ENCODE measurements at places on chromosomes 1 and 21. TPM values are rescaled to one million over a fixed set of nuclear protein-coding genes. Genes with fewer than 3 reads are reported as not detected.

The PTAFR gene
- 3.8 TPM for total RNA-seq

The RYR2 gene
- total RNA-seq = 0.18 TPM

The OR2T29 gene
- total RNA-seq = not detected

The HSPA6 gene
- total RNA-seq = 6.9 TPM

The ANXA9 gene
- 0.15 TPM for total RNA-seq

- DNase-seq = no peak
These were observed 895.6 kb downstream of the TTLL7 start for GRCh38 chr1:83103341-83103740.

DNA sequence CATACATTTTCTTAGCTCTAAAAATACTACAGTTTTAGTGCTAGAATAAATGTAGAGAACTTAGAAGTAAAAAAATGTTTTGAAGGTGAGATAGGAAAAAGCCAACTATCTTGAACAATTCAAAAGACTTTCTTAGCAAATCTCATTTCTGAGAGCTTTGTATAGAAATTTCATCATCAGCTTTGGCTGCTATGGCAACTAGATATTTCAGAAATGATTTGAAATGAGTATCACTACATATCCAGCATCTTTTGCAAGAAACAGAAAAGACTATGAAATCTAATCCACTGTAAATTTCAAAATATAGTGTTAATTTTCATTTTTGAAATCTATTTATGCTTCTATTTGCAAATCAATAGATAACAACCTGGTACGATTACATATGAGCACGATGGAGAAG is 57.7 kb downstream of the RGS7 start:
- DNase-seq = no peak

- no peak for DNase-seq
These were observed 124.0 kb upstream of the C8B start for GRCh38 chr1:57089855-57090254.

GRCh38 chr1:234925440-234926263 is 203.0 kb downstream of the TOMM20 start:
- DNase-seq = no peak

GRCh38 chr1:78126506-78126905 is 80.7 kb downstream of the GIPC2 start:
- no peak for DNase-seq

DNA sequence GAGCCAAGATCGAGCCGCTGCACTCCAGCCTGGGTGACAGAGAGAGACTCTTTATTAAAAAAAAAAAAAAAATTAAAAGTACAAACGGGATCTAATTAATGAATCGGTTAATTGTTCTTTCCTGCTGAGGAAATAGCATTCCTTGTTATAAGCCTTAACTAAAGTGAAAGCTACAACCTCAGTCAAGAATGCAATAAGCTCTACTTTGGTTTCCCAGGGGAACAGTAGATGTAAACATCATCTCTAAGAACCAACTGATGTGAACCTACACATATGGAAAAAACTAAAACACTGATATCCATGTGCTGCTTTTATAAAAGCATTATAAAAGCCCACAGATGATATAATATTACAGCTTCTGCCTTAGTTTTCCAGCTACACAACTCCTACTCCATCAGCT is 41.9 kb downstream of the LPGAT1 start:
- no peak for DNase-seq

DNA sequence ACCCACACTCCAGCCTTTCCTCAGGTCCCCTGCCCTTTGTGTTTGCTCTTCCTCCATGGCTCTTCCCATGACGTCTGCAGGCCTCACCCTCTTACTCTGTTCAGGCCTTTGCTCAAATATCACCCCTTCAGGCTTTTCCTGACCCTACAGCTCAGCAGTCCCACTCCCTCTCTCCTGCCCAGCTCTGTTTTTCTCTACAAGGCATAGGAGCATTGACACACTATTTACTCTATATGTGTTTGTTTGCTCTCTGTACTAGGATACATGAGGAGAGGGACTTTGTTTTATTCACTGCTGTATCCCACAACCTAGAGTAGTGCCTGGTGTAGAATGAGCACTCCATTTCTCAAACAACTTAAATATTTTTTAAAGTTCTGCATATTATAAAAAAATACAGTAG is 107.4 kb upstream of the COA6 start:
- no peak for DNase-seq

DNA sequence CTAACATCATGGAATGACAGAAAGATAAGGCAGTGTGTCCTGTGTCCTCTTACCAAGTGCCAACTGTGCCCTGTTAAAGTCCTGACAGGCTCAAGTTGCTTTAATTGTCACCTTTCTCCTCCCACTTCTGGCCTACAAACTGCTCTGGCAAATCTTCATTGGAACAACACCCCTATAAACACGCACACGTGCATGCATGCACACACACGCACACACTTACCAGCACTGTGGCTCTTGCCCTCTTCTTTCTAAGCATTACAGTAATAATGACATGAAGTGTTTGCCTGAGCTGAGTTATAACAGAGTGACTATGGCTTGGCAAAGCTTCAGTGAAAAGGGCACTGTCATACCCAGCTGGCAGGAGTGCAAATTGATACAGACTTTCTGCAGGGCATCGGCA is 82.3 kb upstream of the SYT6 start:
- DNase-seq = no peak

DNA sequence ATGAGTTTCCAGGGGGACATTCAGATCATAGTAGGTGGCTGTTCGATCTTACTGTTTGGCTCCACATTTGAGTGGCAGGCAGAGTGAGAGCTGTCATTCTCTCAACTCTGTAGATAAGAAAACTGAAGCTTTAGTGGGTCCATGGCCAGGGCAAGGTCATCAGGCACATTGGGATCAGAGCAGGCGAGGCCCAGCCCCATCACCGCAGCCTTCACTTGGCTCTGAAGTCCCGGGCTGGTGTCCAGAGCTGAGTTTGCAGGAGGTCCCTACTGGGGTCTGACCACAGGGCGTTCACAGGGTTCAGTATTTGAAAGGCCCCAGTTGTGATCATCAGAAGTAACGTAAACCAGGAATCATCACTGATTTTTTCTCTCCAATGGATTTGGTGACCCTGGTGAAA is 76.7 kb downstream of the OBSCN start:
- no peak for DNase-seq

GRCh38 chr1:32817815-32818786 is 648 bp downstream of the S100PBP start:
- no peak for DNase-seq

DNA sequence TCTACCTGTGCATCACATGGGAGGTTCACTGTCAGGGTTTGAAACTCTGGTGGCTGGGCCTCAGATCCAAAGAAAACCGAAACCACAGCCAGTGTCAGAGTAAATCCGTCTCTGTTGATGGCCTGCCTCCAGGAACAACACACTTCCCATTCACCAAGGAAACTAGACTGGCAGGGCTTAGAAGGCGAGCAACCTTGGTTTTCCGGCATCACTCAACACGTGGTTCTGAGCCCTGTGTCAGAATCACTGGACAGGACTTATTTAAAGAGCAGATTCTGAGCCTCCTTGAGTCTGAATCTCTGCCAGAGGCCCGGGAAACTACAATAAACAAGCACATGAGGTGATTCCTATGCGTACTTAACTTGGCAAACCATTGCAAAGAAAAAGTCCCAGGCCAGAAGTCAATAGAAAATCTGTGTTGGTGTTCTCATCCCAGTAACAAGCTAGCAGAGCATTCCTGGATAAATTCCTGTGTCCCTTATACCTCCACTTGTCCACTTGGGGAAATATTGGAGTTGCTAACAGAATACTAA is 70.0 kb downstream of the KCTD3 start:
- DNase-seq = no peak

GRCh38 chr1:180156201-180156600 is 1.5 kb downstream of the QSOX1 start:
- DNase-seq = no peak

- DNase-seq = no peak
These were observed 35.0 kb upstream of the AGO1 start for GRCh38 chr1:35847935-35848565.

- DNase-seq = no peak
These were observed 546.4 kb downstream of the OMA1 start for GRCh38 chr1:58000116-58000515.

DNA sequence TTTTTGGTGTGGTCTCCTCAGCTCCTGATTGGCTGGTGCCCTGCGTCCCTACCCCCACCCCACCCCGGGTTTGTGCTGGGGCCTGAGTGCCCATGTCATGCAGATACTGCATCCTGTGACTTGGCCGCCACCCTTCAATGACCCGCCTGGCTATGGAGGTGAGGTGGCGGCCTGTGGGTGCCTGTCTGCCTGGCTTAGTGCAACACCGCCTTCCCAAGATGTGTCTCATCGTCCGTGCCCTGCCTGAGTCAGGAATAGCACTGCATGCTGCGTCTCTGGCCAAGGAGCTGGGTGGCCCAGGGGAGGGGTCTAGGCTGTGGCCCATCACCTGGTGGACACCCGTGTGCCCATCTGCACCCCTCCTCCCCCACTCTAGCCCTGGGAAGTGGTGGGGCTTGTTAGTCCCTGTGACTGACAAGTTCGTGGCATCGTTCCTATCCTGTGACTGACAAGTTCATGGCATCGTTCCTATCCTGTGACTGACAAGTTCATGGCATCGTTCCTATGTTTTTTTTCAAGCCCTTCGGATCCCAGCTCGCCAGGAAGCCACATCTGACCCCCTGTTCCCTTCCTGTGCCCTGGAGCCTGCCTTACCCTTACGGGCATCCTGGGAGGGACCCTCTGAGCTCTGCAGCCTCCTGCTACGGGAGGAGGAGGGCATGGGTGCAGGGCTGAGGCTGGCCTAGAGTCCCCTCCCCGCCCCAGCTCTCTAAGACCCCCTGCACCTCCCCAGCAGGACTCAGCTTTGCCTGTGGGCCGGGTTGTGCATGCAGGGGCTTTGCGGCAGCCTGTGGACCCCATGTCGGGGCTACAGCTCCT is 7.5 kb downstream of the SLX9 start:
- DNase-seq = no peak

DNA sequence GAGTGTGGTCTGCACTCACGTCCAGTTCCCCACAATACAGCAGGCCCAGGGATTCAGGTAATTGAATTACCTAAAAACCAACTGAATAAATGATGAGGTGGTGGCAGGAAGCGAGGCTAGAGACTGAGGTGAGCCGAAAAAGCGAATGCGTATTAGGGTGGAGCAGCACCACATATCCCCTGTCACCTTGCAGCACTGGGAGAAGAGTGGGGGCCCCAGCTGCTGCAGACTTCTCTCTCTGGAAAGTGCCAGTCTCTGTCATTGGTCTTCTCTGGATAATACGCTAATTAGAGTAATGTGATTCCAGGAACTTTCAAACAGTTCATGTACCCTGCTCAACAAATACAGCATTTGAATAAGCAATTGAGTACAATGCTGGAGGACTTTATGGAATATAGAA is 199.0 kb downstream of the RPS6KC1 start:
- no peak for DNase-seq

DNA sequence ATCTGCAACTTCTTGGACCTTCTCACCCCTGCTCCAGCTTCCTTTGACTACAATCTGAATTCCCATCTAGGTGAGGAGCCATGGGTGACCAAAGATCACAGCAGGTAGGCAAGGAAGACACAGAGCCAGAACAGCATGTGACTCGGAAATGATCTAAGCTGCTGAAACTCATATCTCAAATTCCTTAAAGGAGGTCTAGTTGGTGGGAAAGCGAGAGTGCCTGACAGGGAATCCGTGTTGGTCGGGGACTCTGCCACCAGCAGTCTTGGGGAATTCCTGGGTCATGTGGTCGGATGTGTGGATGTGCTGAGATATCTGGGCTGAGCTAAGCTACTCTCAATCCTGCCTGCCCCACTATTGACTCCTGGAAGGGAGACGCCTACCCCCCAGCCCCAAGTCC is 3.2 kb upstream of the NUAK2 start:
- no peak for DNase-seq

DNA sequence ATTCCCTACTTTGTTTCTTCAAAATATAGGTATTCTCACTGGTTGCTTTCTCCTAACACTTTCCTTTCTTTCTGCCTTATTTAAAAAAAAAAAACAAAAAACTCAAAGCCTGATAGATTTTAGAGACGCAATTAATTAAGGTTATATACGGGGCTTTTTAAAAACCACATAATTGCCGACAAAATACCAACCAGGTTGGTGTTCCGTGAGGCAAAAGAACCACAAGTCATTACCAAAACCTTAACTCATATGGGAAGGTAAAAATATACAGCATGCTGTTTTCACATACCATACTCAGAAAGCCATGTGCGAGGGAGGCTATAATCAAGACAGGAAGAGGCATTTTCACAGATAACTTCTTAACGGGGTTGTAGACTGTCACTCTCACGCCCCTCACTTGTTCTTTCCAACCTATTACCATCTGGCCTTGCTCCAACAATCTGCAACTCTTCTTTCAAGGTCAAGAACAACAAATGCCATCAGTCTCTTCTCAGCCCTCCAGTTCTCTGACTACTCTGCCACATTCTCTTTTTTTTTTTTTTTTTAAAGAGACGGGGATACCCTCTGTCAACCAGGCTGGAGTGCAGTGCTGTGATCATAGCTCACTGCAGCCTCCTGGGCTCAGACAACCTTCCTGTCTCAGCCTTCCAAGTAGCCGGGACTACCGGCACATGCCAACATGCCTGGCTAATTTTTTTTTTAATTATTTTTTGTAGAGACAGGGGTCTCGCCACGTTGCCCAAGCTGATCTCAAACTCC is 102.6 kb downstream of the APP start:
- no peak for DNase-seq

- no peak for DNase-seq
These were observed 1138.0 kb upstream of the TMPRSS15 start for GRCh38 chr21:19541602-19542001.

DNA sequence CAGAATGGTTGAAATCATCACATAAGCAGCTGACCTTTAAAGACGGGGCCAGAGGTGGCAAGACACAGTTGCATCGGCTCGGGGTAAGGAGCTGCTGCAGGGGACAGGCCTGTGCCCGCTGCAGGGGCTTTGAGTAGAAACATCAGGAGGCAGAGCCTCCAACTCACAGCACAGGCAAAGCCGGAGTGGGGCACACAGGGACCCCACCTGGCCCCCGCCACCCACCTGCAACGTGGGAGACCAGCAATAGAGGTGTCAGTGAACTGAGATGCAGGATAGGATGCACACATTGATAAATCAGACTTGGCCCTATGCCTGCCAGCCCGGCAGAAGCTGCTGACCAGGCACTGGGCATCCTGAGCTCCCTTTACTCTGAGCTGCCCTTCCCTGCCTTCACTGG is 257.2 kb downstream of the NPHP4 start:
- DNase-seq = no peak

- no peak for DNase-seq
These were observed 83.0 kb downstream of the GRIK3 start for GRCh38 chr1:36951292-36951750.

GRCh38 chr21:46554431-46555224 is 50.3 kb downstream of the S100B start:
- no peak for DNase-seq

GRCh38 chr1:84010136-84010535 is 11.2 kb upstream of the TTLL7 start:
- DNase-seq = no peak

DNA sequence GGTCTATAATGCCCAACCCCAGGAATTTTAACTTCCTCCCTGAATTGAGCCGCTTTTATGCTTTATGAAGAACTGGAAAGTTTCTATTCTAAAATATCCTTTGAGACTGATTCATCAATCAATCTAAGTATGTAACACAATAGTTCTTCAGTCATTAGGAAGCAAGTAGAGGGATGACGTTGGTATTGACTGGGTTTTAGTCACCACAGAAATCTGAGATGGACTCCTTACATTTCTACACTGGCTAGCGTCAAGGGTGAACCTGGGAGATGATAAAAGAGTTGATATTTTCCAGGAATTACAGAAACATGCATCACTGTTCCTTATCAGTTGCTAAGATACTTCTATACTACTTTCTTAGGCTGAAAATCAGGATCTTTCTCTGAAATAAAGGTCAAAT is 308.0 kb downstream of the HMCN1 start:
- DNase-seq = no peak
